Activated CD4-positive, alpha-beta T cell treated with anti-CD3 and anti-CD28 coated beads, Interleukin-2, amount 10 ng/mL, durations not matched to agents 7 days and 5 days (primary cell): ENCODE measurements at places on chromosomes 7 and 10. TPM values are rescaled to one million over a fixed set of nuclear protein-coding genes. Genes with fewer than 3 reads are reported as not detected.

Gene BMI1
- total RNA-seq: 29.5 TPM

Gene SLC18A2
- not detected for total RNA-seq

GRCh38 chr7:6392712-6393666 is 54.8 kb downstream of the DAGLB start:
- DNase-seq: no peak

- no peak for DNase-seq
Measured at GRCh38 chr10:110134917-110135316, 72.5 kb upstream of the MXI1 start.

DNA sequence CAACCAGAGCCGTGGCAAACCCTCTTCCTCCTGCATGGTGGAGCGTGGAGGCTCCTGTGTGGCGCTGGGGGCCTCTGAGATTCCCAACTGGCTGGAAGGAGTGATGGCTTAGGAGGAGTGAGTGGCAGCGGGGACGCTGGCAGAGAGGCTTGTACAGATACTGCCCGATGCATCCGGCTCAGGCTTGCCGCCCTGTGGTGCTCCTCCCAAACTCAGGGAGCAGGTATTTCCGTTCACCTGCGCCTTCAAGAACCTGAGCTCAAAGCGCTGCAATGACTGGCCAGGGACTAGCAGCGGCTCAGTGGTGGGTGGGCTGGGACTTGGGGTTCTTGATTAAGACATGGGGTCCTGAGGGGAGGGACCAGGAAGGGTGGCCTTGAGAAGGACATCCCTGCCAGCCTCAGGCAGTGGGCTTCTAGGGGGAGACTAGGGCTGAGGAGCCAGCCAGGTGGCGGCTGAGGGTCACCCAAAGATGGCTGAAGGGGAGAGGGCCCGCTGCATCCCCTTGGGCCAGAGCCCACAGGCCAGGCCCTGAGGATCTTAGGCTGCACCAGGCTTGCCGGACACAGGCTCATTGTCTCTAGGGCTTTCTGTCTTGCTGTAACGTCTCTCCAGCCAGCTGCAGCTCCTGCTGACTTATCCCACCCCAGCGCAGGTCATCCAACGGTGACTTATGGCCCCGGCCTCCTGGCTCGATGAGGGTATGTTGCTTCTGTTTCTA is 3.2 kb downstream of the ZNF775 start:
- no peak for DNase-seq

DNA sequence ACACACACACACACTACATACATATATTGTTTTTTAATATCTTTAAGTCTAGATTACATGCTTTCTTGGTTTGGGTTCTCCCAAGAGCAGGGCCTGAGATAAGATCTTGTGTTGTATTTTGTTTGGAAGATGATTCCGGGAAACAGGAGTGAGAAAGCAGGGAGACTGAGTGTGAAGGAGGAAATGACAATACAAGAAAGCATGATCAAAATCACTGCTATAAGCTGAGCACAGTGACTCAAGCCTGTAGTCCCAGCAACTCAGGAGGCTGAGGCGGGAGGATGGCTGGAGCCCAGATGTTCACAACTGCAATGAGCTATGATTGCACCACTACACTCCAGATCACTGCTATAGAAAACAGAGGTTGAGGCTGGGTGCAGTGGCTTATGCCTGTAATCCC is 267.6 kb downstream of the SKIDA1 start:
- no peak for DNase-seq

Gene EGR2
- total RNA-seq: 0.92 TPM

Gene NANOS1
- total RNA-seq: 0.19 TPM

GRCh38 chr7:70376561-70377031 is 755.3 kb upstream of the GALNT17 start:
- no peak for DNase-seq
